ENCODE measurements at places on chromosomes 1 and 21.
A peak's percentile ranks its signal among the peaks of the same experiment; 100 is the strongest.

DNA sequence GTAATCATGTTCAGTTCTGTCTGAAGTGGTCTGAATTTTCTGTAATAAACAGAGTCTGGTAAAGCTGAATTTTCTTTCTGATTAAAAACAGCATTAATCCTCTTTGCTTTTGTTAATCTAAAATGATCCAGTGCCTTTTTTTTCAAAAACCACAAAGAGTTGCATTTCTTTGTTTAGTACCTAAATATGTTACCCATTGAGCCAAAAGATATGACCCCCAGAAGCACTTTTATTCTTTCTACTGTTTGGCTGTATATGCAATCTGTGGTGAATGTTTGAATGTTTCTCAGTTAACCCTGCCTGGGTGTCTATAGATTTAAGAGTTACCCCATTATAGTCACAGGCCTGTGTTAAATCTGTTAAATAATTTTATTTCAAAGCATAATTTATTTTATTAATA is 394.8 kb downstream of the PTPRC start:
- no peak for DNase-seq

GRCh38 chr1:208243967-208244916 is at the start of gene PLXNA2:
Gene PLXNA2 (minus strand): TSS chr1:208244384. CDS start chr1:208217922, 26,462 bp downstream.
- peak; percentile 60 for DNase-seq

- no peak for DNase-seq
These were observed 45.1 kb downstream of the ECE1 start for GRCh38 chr1:21244986-21245687.

DNA sequence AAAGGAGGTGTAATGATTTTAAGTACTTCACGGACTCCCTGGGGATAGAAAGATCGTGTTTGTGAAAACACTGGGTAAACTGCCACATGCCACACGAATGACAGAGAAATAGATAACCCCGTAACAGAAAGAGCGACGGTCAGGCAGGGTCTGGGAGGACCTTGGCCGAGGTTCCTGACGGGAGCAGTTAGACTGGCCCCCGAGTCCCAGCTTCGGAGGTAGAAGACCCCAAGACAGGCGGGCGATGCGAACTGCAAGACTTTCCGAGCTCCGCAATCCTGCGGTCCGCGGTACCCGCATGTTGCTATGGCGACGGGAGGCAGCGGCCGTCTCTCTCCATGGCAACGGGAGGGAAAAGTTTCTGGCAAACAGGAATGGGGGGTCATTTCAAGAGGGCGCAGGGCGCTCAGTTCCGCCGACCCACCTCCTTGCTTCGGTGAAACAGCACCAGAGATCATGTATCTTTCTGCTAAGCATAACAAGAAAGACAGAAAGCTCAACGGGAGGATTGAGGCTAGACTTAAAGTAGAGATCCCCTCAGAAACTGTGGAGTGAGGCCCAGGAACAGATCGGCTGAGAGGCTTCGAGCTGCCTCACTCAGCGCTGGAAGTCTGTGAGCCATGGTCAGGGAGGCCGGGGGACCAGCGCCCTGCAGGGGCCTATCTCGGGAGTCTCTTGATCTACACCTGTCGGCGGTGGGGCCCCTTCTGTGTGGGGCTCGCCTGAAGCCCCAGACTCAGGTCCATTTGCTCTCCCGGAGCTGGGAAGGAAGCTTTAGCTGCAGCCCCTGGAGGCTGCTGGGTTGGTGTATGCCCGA is 685 bp upstream of the SYT6 start:
- DNase-seq = no peak

GRCh38 chr1:180911640-180912191 is 981 bp upstream of the KIAA1614 start:
- peak; percentile 31 for DNase-seq

- DNase-seq = no peak
These were observed 29.6 kb upstream of the ID3 start for GRCh38 chr1:23588749-23589548.

GRCh38 chr1:192430644-192431043 is 113.9 kb downstream of the RGS21 start:
- no peak for DNase-seq

DNA sequence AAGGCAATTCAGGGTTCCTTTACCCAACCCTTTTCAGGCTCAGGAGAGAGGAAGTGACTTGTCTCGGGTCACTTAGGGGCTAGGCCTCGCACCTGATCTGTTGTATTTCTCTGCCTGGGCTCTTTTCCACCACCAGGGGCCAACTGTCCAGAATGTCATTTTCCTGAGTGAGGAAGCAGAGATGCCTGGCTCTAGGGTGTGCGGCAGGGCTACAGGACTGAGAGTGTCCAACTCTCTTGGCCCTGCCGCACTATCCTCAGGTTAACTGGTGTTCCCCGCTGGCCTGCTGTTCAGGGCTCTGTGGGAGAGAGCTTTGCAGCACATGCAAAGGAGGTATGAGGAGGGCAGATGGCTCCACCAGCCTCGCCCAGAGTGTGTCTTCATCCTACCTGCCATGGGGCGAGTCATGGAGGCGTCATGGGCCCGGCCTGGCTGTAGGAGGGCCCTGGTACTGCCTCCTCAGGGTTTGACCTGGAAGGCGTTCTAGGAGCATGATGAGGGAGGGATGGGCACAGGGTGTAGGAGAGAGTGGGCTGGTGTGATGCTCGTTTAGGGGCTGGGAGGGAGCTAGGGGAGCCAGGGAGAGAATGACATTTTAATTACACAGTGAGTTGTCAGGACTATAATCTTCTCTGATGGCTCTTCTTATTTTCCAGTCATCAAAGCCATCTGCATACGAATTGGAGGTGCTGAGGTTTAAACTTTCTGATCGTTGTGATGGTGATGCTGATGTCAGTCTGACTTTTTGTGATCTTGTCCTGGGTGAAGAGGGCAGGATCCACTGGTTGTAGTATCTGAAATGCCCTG is 128.3 kb downstream of the NOS1AP start:
- no peak for DNase-seq

DNA sequence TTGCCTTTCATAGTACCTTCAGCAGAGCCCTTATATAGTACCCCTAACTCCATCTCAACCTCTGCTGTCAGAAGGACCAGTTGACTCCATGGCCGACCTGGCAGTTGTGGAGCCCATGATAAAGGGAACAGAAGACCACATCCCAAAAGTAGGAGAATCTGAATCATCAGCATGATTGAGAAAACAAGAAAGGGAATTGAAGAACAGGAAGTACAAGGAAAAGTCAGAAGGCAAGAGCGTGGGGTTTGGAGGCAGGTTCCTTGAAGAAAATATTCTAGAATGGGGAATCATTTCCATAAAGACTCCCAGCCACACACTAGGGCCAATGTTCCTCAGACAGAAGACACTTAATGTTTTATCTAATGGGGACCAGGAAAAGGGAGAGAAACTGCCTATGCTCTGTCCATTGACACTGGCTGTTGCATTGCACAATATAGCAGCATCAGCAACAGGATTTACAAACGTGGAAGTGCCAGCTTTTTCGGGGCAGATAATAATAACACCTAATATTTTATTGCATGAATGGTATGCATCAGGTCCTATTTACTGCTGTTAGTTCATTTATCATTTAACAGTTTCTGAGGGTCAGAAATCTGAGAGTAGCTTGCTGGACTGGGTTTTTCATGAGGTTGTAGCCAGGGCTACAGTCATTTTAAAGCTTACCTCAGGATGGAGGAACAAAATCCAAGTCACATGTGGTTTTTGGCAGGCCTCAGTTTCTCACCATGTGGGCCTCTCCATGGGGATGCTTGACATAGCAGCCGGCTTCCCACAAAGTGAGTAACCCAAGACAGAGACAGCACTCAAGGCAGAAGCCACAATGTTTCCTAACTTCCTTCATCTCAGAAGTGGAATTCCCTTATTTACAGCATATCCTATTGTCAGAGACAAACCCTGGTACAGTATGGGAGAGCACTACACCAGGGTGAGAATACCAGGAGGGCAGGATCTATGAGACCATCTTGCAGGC is 483.4 kb downstream of the PLPP3 start:
- peak; percentile 46 for DNase-seq

DNA sequence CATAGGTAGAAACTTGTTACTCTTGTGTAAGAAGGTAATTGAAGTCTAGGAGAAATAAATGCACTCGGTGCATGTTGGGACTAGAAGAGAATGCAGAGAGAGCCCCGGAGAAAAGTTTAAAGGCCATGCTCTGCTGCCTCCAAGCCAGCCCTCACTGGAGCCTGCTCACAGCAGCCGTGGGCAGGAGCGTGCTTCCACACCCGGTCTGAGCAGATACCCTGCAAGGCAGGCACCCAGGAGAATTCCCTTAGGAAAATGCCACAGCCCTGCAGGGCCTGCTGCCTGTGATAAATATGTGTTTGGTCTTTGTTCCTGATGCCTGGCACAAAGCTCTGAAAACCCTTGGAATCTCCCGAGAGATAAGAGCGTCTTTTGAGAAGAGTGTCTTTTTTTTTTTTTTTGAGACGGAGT is 22.8 kb downstream of the C2CD2 start:
- no peak for DNase-seq

- DNase-seq = peak; percentile 6
These were observed 26.7 kb upstream of the RBM15 start for GRCh38 chr1:110312188-110313121.

- DNase-seq = no peak
These were observed 89.0 kb downstream of the URB2 start for GRCh38 chr1:229714964-229715603.

GRCh38 chr1:93848350-93848883 is 30.6 kb downstream of the DNTTIP2 start:
- DNase-seq = no peak

GRCh38 chr1:74673351-74674111 is at the start of gene ERICH3:
Gene ERICH3 (minus strand): TSS chr1:74673792. CDS start chr1:74673519, 273 bp downstream.
- no peak for DNase-seq

DNA sequence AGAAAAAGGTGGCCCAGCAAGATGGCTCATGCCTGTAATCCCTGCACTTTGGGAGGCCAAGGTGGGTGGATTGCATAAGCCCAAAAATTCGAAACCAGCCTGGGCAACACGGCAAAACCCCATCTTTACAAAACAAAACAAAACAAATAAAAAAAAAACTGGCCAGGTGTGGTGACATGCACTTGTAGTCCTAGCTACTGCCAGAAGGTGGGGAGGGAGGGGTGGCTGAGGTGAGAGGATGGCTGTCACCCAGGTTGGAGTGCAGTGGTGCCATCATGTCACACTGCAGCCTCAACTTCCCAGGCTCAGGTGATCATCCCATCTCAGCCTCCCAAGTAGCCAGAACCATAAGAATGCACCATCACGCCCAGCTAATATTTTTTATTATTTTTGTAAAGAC is 22.8 kb downstream of the RERE start:
- no peak for DNase-seq

DNA sequence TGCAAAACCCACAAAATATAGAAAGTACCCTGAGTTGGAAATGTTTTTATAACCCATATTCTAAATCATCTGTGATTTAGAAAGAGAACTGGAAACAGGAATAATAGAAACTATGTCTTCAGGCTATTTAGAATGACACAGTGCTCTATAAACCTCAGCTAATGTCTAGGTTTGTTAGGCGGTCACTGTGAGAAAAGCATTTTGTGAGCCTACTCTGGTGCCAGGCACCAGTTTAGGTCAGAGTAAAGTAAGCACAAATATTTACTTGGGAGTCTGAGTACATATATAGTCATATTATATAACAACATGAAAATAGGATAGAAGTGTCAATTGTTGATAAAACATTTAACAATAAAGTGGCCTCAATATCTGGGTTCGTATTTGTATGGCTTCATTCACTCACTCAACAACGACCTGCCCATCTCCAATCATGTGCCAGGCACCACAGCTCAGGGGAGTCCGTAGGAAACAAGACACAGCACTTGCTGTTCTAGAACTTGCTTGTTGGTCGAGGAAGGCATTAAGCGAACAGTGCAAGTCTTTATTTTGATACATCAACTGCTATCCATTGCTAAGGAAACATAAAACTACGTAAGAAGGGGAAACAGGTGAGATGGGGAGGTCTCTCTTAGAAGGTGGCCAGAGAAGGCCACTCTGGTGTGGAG is 37.2 kb downstream of the GNB1 start:
- DNase-seq = no peak

DNA sequence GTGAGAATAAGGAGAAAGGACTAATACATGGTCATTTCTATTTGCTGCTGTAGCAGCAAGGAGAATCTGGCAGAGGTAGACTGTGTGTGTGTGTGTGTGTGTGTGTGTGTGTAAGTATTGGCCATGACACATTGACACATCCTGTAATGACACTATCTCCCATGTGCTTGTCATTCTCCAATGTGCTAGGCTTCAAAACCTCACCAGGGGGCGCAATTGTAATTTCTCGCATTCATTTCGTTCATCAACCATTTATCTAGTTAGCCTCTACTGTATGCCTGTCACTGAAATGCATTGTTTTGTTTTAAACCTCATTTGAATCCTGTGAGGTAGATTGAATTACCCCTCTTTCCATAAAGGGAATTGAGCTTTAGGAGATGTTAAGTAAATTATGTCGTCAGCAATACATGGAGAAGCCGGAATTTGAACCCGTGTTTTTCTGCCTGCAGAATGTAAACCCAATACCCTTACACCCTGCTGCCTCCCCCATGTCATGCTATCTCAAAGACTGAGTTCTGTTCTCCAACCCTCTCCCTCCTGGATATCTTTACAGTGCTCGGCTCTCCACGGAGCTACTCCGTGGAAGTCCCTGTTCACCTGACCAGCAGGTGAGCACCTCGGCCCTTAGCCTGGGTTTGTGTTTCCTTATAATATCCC is 100.8 kb downstream of the UCK2 start:
- peak; percentile 16 for DNase-seq

- no peak for DNase-seq
These were observed 43.3 kb downstream of the JAM2 start for GRCh38 chr21:25682382-25682781.

DNA sequence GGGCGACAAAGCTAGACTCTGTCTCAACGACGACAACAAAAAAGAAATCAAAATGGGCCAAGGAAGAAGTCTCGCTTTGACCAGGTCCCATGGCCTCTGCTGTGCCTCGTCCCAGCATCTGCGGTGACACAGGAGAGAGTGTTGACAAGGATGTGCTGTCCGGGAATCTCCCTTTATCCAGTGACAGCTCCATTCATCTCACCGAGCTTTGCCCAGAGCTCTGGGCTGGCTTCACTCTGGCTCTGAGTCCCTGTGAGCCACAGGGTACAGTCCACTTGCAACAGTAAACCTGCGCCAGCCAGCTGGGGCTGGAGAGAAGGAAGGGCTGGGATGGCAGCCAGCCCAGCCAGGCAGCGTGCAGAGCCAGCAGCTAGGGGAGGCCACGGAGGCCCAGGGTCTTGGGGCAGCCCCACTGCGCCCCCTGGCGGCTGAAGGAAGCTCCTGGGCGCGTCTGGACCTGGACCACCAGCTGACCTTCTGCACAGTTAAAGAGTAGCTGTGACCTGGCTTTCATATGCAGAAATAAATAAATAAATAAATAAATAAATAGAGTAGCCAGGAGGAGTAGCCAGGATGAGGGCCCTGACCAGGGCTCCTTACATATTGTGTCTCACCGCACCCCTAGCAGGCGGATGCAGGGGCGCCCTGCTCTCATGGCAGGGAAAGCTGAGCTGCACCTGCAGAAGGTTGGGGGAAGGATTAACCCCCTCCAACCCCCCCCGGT is 29.7 kb downstream of the ENO1 start:
- peak; percentile 95 for DNase-seq

DNA sequence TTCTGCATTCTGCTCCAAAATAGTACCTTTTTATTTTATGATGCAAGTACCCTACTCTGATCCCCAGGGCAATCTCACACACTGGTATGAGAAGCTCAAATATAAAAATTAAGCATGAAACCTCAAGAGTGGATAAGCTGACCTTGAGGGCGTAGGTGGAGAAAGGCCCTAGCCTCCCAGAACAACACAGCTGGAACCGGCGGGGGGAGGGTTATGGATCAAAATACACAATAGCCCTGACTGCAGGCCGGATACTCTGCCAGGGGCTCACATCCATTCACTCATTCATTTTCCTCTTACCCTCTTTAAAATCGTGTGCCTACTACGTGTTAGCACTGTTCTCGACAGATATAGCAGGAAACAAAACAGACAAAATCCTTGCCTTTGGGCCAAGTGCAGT is 32.8 kb upstream of the ECE1 start:
- DNase-seq = no peak

GRCh38 chr1:60569189-60569588 is 495.6 kb upstream of the C1orf87 start:
- no peak for DNase-seq

Measured in NCI-H446 treated with DMSO at 0.1 percent for 48 hours (cell line).